ENCODE measurements at places on chromosomes 7 and 10. TPM values are rescaled to one million over a fixed set of nuclear protein-coding genes. Genes with fewer than 3 reads are reported as not detected.

The MMRN2 gene
- 199 TPM for total RNA-seq

The ADAM12 gene
- total RNA-seq: 0.20 TPM

The HYAL4 gene
- 0.49 TPM for total RNA-seq

The TMEM178B gene
- not detected for total RNA-seq

The ZNF853 gene
- 0.07 TPM for total RNA-seq

The LLCFC1 gene
- not detected for total RNA-seq

The MTURN gene
- 10.2 TPM for total RNA-seq

The TAS2R4 gene
- total RNA-seq: not detected

The ZNF503 gene
- 2.1 TPM for total RNA-seq

The ANXA11 gene
- 135 TPM for total RNA-seq

The C10orf67 gene
- not detected for total RNA-seq

The ZP3 gene
- total RNA-seq: 0.60 TPM

The TMEM229A gene
- total RNA-seq: not detected

The IL15RA gene
- 52.3 TPM for total RNA-seq

The DDC gene
- total RNA-seq: not detected

The NPC1L1 gene
- total RNA-seq: not detected

The ITGA8 gene
- total RNA-seq: 0.53 TPM

The MYO1G gene
- total RNA-seq: 0.25 TPM

The TEX36 gene
- not detected for total RNA-seq

The SORCS3 gene
- not detected for total RNA-seq

The CASD1 gene
- total RNA-seq: 7.3 TPM

The HKDC1 gene
- total RNA-seq: not detected

The SLC25A40 gene
- 11.9 TPM for total RNA-seq

The GIMAP5 gene
- total RNA-seq: 54.7 TPM

The GRM3 gene
- total RNA-seq: not detected

The MYOF gene
- total RNA-seq: 256 TPM

The DBNL gene
- 224 TPM for total RNA-seq

The ARHGEF35 gene
- total RNA-seq: 0.73 TPM

The UNCX gene
- not detected for total RNA-seq

The MYH16 gene
- 0.64 TPM for total RNA-seq

Data from mammary microvascular endothelial cell (primary cell).